ENCODE measurements at places on chromosomes 4 and X. TPM values are rescaled to one million over a fixed set of nuclear protein-coding genes. Genes with fewer than 3 reads are reported as not detected.

DNA sequence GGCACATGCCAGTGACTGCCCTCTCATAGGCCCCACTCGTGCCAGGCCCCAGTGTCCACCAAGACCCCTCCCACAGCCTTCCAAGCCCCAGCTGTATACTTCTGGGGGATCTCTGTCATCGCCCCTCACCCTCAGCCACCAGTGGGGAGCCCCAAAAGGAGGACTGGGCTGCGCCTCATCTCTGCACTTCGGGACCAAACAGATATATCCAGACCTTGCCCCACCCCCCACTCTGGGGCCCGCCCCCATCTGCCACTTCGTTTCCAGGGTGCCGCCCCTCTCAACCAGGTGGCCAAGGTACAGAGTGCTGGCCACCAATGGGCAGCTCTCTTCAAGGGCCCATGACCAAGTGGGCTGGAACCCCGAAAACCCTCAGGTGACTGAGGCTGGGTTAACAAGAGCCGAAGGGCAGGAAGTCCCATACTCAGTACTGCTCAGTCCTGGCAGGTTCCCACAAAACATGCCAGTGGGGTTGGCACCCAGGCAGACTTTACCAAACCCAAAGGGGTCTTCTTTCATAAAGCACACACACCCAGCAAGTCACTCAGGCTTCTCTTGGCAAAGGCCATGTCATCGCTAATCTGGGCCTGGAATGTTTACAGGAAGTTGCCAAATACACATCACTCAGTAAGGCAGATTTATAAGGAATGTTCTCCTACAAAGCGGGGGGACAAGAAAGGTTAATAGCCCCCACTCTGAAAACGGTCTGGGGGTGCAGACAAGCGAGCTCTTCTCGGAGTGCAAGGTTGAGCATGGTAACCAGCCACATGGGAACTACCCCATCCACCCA, 4.4 kb downstream of the ZFYVE28 start:
- peak; percentile 65 for DNase-seq

DNA sequence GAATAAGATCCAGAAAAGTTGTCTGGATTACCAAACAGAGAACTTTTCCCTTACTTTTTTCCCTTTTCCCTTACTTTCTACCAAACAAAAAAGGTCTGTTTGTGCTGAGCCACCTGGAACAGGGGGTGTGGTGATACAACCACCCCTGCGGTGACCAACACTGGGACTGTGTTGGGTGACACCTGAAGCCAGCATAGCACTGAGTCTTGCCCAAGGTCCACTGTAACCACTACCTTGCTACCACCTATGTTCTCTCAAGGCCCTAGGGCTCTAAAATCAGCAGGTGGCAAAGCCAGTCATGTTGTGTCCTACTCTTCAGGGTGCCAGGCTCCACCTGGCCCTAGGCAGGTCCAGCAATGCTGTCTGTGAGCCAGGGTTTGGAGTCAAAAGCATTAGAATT, 22.8 kb upstream of the UNC5C start:
- DNase-seq, result no peak

DNA sequence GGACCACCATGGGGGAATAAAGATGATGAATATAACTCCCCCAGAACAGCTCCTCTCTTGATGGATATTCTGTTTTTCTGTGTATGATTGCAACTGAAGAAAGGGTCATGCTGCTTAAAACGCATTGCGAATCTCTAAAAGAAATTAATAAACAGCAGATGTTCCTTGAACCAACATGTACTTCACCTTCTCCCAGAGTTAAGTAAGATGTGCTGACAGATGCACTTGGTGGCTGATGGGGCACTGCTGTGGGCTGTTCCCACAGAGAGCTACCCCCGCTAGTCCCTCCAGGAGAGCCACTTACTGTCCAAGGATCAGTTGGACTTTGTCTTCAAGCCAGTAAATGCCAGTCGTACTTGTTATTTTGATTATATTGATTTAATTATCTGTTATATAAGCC, 26.3 kb upstream of the C4orf54 start:
- DNase-seq, result no peak

GRCh38 chrX:7077241-7078230, 70.0 kb upstream of the STS start:
- no peak for DNase-seq

- no peak for DNase-seq
Observed at GRCh38 chr4:14035076-14035475, 407.6 kb upstream of the BOD1L1 start.

DNA sequence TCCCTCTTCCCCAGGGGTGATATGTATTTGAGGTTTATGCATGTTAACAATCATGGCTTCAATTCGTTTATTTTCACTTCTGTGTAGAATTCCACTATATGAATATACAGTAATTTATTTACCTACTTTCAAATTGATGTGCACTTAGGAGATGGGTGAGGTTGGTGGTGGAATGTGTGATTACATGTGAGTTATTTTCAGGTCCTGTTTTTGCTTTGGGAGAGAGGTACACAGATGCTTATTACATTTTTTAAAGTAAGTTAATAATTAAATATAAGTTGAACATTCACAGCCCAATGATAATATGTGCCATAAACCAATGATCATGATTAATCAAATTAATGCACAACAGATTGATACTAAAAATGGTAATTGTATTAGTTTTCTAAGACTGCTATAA, 79.5 kb downstream of the SPRY1 start:
- DNase-seq, result no peak

- no peak for DNase-seq
Observed at GRCh38 chrX:37603938-37604409, 32.5 kb downstream of the LANCL3 start.

DNA sequence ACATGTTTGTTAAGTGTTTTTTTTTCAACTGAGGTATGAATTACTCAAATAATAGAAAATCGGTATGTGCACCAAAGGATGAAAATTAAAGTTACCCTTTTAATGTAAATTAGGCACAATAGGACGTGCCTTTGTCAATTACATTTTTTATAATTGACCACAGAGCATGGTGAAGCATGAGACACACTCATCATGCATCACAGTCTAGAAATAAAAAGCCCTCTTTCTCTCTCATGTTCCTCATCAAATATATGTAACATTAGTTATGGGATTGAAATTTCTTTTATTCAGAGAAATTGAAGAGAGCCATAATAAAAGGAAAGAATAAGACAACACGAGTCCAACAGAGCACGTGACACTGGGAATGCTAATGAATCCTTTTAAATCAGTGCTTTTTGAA, 3.5 kb downstream of the GNRHR start:
- no peak for DNase-seq

GRCh38 chrX:128460835-128461234, 408.6 kb upstream of the ACTRT1 start:
- no peak for DNase-seq

- peak; percentile 92 for DNase-seq
Observed at GRCh38 chrX:37685381-37686359, at the start of gene XK. Gene XK, plus strand, starts transcription at chrX:37685791. Its CDS starts 171 bp downstream, at chrX:37685962.

DNA sequence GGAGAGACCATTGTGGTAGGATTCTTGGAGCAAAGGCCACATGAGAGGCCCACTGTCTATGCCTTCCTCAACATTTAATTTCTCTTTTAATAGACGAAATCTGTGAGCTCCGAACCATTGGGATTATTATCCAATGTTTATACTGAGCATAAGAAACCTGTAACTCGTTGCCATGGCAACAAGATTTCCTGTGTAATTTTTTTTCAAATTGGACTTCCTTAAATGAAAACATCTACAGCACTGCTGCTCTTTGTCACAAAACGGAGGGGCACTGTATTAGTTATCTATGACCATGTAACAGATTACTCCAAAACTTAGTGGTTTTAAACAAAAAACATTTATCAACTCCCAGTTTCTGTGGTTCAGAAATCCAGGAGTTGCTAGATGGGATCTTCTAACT, 38.7 kb downstream of the PPP1R2C start:
- DNase-seq, result no peak

ITIH6 gene
- total RNA-seq, result not detected

VSIG4 gene
- 318 TPM for total RNA-seq

UNC5C gene
- total RNA-seq, result 2.0 TPM

SUPT20HL1 gene
- not detected for total RNA-seq

LAP3 gene
- total RNA-seq, result 90.9 TPM

ZNF630 gene
- 25.1 TPM for total RNA-seq
